ENCODE measurements at places on chromosomes 13 and 19. TPM values are rescaled to one million over a fixed set of nuclear protein-coding genes. Genes with fewer than 3 reads are reported as not detected.

- peak overlapping the region; percentile 91 for H3K27ac ChIP-seq
- H3K27me3 ChIP-seq = no peaks in the 10 kb centered on the region
Measured at GRCh38 chr19:13839130-13839937, 37.6 kb upstream of the NANOS3 start.

DNA sequence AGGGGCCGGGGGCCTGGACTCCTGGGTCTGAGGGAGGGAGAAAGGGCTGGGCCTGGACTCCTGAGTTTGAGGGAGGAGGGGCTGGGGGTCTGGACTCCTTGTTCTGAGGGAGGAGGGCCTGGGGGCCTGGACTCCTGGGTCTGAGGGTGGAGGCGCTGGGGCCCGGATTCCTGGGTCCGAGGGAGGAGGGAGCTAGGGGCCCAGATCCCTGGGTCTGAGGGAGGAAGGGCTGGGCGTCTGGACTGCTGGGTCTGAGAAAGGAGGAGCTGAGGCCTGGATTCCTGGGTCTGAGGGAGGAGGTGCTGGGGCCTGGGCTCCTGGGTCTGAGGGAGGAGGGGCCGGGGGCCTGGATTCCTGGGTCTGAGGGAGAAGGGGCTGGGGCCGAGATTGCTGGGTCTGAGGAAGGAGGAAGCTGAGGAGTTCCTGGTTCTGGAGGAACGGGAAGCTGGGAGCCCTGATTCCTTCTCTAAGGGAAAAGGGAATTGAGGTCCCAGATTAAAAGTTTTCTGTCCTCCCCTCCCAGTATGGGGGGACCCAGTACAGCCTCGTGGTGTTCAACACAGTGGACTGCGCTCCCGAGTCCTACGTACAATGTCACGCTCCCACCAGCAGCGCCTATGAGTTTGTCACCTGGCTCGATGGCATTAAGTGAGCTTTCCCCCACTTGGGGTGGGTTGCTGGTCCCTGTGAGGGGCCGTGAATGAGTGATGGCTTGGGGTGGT, 721 bp downstream of the MED25 start:
- peaks cover 25% of the 10 kb centered on the region for H3K4me1 ChIP-seq
- DNase-seq = peak; percentile 86
- H3K4me3 ChIP-seq = peak overlapping the region; percentile 99
- peaks cover 31% of the 10 kb centered on the region for H3K36me3 ChIP-seq

- H3K4me3 ChIP-seq = no peak overlapping the region
- no peaks in the 10 kb centered on the region for H3K27me3 ChIP-seq
- H3K36me3 ChIP-seq = no peaks in the 10 kb centered on the region
- no peak overlapping the region for H3K27ac ChIP-seq
Measured at GRCh38 chr19:5369962-5370367, 29.4 kb upstream of the PTPRS start.

DNA sequence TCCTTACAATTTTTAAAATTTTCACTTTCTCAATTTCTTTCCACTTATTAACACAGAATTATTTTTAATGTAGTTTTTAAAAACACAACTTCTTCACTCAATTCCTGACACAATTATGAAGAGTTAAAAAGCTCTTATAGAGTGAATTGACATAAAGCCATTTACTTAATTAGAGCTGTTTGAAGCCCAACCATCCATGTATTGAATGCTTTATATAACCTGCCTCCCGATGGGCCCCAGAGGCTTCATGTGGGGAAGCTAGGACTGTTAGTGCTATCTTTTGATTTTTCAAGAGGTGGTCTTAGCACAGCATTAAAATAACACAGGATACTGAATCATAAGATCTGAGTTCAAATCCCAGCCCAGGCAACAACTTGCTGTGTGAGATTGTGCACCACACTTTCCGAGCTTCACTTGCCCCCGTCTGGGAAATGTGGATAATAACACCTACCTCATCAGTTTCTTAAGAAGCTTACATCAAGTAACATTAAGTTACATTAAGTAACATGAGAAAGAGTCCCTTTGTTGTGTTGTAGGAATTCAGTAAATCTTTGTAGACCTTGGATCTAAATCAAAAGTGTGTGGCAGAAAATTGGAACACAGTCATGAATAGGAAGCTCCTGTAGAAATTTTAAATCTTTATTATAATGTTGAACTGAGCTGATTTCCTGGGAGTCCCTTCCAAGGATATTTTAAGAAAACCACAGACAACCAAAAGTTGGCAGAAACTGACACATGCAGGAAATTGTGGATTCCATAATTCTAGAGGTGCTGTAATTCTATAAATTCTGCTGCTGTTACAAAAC, 5.5 kb upstream of the ENOX1 start:
- H3K27me3 ChIP-seq = no peaks in the 10 kb centered on the region
- H3K27ac ChIP-seq = no peak overlapping the region
- H3K4me3 ChIP-seq = no peak overlapping the region
- no peaks in the 10 kb centered on the region for H3K36me3 ChIP-seq
- DNase-seq = no peak
- peaks cover 5% of the 10 kb centered on the region for H3K4me1 ChIP-seq

- peaks cover 94% of the 10 kb centered on the region for H3K4me1 ChIP-seq
- peak; percentile 75 for DNase-seq
- H3K4me3 ChIP-seq = no peak overlapping the region
- H3K27me3 ChIP-seq = no peaks in the 10 kb centered on the region
- peaks cover 58% of the 10 kb centered on the region for H3K36me3 ChIP-seq
Measured at GRCh38 chr19:46720503-46721239, 3.8 kb upstream of the PRKD2 start.

DNA sequence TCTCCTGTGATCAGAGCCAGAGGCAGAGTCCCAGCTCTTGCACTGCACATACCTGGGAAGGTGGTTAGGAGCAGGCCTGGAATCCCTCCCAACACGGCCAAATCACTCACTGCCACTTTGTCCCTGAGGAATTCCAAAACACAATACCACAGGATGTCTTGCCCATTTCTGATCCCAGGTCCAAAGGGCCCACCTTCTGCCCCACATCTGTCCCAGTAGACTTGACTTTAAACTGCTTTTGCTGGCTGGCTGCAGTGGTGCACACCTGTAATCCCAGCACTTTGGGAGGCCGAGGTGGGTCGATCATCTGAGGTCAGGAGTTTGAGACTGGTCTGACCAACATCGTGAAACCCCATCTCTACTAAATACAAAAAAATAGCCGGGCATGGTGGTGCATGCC, 18.9 kb downstream of the ZNF536 start:
- DNase-seq = no peak
- H3K27ac ChIP-seq = no peak overlapping the region
- no peaks in the 10 kb centered on the region for H3K27me3 ChIP-seq
- no peak overlapping the region for H3K4me3 ChIP-seq

DNA sequence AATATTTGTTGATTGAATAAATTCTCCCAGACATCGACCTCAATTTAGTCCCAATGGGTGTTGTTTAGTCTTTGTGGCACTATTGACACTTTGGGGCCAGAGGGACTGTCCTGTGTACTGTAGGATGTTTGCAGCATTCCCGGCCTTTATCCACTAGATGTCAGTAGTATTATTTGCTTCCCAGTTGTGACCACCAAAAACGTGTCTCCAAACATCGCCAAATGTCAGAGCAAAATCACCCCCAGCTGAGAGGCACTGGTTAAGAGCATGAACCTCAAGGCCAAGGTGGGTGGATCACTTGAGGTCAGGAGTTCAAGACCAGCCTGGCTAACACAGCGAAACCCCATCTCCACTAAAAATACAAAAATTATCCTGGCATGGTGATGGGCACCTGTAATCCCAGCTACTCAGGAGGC, 15.4 kb downstream of the NLRP12 start:
- H3K4me3 ChIP-seq = no peak overlapping the region
- H3K27me3 ChIP-seq = no peaks in the 10 kb centered on the region
- no peak for DNase-seq
- H3K4me1 ChIP-seq = no peaks in the 10 kb centered on the region
- no peaks in the 10 kb centered on the region for H3K36me3 ChIP-seq

DNA sequence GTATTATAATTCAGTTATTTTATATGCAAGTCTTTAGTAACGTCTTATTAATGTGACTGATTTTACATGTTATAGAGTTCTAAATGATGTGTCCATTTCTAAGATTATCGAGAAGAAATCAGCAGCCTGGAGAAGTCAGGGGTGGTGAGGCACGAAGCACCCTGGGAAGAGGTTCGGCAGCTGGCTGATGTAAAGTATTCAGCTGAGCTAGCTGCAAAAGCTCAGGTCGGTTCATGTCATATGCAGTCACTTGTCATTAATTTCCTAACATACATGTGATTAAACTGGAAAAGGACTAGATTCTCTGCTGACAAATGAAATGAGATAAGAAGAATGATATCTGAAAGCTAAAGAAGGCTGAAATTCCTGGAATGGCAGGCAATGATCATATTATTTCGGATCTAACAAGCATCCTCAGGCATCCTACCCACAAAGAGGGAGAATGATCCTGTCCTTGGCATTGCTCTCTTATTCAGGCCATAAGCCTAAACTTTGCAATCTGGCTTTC, 383.0 kb upstream of the SLITRK1 start:
- no peak overlapping the region for H3K27ac ChIP-seq
- DNase-seq = no peak

- DNase-seq = no peak
- no peak overlapping the region for H3K27ac ChIP-seq
- H3K36me3 ChIP-seq = no peaks in the 10 kb centered on the region
- no peaks in the 10 kb centered on the region for H3K27me3 ChIP-seq
- H3K4me3 ChIP-seq = no peak overlapping the region
Measured at GRCh38 chr13:20831933-20832332, 58.2 kb upstream of the EEF1AKMT1 start.

Gene GGN
- not detected for total RNA-seq

DNA sequence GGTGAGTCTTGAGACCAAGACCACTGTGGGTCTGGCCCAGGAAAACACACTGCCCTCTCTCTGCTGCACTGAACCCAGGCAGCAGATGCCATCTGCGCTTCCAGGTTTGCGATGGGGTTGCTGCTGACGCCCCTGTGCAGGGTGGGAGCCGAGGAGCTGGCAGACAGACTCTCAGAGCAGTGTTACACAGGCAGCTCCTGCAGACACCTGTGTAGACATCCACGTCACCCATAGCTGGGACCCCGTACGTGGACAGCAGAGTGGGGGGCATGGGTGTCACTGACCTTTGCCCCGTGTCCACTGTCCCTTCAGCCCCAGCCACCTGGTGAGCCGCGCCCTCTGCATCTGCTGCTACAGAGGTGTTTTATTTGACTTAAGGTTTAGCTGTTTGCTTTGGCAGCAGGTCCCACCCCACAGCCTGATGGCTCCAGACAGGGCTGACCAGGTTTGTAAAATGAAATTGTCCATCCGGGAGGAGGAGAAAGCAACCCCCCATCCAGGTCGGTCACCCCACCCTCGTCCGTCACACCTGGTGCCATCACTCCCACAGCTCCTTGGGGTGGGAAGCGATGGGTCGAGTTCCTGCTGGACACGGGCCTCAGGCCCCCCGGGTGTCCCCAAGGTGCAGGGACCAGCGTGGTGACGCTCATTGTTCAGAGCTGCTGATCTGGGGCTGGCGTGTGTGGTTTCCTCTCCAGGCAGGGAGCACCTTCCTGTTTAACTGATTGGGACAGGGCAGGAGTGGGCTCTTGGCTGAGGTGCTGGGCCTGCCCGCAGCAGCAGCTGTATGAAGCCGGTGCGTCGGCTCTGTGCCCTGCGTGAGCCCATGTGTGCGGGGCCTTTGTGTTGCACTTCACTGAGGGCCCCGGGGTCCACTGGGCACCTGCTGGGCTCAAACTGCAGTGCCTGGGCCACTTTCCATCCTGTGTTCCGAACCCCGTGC, 28.4 kb downstream of the MCF2L start:
- H3K27ac ChIP-seq = no peak overlapping the region
- H3K4me3 ChIP-seq = no peak overlapping the region
- peaks cover 19% of the 10 kb centered on the region for H3K4me1 ChIP-seq
- H3K36me3 ChIP-seq = no peaks in the 10 kb centered on the region

GRCh38 chr19:53612762-53613526, 18.9 kb upstream of the DPRX start:
- DNase-seq = no peak
- H3K4me3 ChIP-seq = no peak overlapping the region
- H3K4me1 ChIP-seq = no peaks in the 10 kb centered on the region
- H3K27ac ChIP-seq = no peak overlapping the region
- H3K27me3 ChIP-seq = no peaks in the 10 kb centered on the region
- H3K36me3 ChIP-seq = no peaks in the 10 kb centered on the region

- H3K4me1 ChIP-seq = peaks cover 27% of the 10 kb centered on the region
- H3K36me3 ChIP-seq = peaks cover 19% of the 10 kb centered on the region
- DNase-seq = peak; percentile 93
- H3K27me3 ChIP-seq = no peaks in the 10 kb centered on the region
Measured at GRCh38 chr19:12736995-12737834, at the start of gene GET3. TSS of gene GET3 (plus strand) at chr19:12737497. CDS start at chr19:12737506, 9 bp downstream.

DNA sequence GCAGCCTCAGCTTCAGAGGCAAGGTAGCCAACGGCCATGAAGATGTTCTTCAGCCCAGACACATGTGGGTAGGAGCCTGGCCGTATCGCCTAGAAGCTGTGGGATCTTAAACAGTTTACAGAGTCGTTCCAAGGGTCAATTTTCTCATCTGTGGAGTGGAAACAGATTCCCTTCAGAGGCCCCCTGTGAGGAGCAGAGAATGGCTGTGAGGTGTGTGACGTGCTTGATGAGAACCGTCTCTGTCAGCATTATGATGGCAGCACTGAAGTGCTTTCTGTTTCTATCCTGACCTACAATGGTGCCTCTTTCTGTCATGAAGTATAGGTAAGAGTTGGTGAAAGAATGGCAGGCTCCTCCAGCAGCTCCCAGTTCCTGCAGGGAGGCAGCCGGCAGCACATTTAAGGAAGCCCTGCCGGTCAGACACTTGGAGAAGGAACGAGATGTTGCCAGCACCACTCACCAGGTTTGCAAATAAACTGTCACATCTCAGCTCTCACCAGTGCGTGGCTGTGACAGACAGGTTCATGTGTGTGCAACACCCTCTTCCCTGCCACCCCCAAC, 277.3 kb downstream of the FOXO1 start:
- DNase-seq = no peak
- peak overlapping the region; percentile 73 for H3K27ac ChIP-seq
- H3K27me3 ChIP-seq = no peaks in the 10 kb centered on the region

DNA sequence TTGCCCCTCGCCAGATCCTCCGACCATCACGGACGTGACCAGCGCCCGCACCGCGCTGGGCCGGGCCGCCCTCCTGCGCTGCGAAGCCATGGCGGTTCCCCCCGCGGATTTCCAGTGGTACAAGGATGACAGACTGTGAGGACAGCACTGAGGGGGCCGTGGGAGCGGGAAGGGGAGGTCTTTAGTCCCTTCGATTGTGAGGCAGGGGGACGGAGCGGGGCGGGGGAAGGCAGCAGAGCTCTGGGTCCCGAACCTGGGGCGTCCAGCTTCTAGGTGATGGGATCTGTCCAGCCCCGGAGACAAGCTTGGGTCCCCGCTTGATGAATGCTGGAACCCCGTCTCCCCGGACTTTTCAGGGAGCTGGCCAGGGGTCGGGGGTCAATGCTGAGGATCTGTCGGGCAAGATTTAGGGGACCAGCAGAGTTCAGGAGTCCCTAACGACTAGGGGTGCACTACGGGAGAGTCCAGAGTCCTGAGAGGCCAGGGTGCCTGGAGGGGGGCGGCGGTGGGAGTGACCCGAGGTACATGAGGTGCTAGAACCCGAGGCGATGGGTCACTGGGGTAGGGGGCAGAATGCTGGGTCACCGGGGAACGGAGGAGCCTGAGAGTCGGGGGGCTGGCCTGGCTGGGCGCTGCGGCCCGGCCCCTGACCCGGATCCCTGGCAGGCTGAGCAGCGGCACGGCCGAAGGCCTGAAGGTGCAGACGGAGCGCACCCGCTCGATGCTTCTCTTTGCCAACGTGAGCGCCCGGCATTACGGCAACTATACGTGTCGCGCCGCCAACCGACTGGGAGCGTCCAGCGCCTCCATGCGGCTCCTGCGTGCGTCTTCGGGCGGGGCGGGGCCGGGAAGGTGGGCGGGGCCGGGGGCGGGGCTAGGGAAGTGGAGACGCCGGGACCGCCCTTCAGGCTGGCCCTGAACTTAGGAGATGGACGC, 14.6 kb downstream of the VSIG10L start:
- peaks cover 15% of the 10 kb centered on the region for H3K36me3 ChIP-seq
- peaks cover 82% of the 10 kb centered on the region for H3K27me3 ChIP-seq
- H3K4me3 ChIP-seq = peak overlapping the region; percentile 1
- DNase-seq = peak; percentile 71
- H3K27ac ChIP-seq = no peak overlapping the region
- H3K4me1 ChIP-seq = peaks cover 16% of the 10 kb centered on the region
